ENCODE measurements at places on chromosomes 2 and 18.
A peak's percentile ranks its signal among the peaks of the same experiment; 100 is the strongest.

GRCh38 chr2:226337941-226338600 is 461.5 kb downstream of the IRS1 start:
- DNase-seq, result no peak

- no peak for DNase-seq
These were observed 58.3 kb downstream of the COL6A3 start for GRCh38 chr2:237355701-237356100.

DNA sequence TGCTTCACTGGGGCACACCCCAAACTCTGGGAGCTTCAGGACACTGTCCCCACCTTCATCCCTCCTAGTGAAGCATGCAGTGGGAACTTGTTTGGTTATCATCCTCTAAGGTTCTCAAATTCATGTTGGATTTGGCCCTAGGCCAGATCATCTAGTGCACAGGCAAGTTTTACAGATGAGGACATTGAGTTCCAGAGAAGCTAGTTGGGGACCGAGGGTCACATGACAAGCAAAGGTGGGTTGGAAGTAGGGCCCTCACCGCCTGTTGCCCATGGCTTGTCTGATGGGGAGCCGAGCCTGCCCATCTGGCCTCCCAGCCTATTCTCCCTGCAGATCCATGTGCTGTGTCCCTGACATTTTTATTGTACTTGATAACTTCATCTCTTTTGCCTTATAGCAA is 2.8 kb downstream of the PRKCE start:
- DNase-seq, result no peak

GRCh38 chr18:39862341-39862740 is 2092.7 kb upstream of the PIK3C3 start:
- no peak for DNase-seq

DNA sequence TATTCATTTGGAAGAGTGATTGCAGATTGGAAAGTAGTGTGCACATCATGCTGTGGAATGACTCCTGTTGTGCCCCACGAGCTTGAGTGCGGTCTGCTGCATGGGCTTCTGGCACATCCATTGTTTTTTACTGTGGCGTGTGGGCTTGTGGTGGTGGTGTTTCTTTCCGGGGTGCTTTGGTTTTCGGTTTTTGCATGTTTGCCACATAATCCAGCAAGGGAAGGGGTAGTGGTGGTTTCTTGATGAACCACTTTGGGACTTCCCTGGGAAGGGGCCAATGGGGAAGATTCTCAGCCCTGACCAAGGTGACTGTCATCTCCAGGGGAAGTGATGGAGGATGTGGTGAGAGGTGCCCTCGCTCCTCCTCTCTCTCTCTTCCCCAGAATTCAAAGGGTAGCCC is 57.0 kb downstream of the COA5 start:
- peak; percentile 43 for DNase-seq

DNA sequence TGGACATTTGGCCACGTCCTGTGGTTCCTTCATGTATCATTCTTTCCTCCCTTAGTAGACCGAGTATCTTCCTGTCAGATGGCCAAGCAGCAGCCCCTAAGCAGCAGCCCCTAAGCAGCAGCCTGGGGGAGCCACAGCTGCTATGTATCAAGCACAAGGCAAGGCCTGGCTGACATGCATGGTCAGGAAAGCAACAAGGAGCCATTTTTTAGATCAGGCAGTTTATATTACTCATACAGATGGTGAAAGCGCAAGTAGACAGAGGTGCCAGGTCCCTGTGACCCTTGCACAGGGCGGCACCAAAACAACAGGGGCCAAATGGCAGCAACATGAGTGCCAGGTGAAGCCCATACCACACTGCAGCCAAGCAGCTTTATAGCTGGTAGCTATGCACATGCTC is 22.1 kb downstream of the CHCHD5 start:
- no peak for DNase-seq

GRCh38 chr2:48483506-48483905 is 46.4 kb upstream of the STON1 start:
- DNase-seq, result no peak

DNA sequence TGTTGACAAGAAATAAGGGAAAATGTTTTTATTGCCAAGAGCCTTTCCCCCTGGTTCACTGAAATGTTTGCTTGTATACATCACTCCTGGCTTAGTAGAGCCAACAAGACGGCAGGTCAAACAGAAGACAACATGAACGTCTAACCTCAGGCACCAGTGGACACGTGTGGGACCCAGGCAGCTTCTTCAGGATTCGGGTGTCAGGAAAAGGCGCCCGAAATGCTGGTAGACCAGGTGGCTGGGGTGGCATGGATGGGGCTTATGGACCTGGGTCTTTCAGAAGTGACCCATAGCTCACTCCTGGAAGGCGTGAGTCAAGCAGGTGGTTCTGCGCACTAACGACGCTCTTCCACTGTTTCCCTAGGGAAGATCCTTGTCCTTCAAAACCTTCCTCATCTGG is 23.3 kb upstream of the NFATC1 start:
- no peak for DNase-seq

- DNase-seq, result no peak
These were observed 13.4 kb downstream of the FMNL2 start for GRCh38 chr2:152348388-152348787.

DNA sequence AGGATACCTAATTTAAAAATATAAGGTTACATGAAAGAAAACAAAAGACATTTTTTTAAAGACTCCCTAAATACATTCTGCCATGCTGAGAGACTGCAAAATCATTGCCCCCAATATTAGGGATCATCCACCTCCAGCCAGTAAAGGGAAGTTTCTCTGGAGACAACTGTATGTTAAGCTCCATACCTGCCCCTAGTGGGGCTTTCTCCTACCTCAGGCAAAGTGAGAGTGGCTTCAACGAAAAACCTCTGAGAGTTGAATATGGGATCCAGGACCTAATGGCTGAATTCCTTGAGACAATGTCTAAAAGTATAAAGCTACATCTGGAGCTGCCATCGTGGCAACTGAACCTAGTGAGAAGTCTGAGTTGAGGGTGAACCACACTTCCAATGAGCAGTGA is 248.1 kb upstream of the FIGN start:
- DNase-seq, result no peak

GRCh38 chr2:151037434-151037833 is 224.2 kb downstream of the RBM43 start:
- no peak for DNase-seq

DNA sequence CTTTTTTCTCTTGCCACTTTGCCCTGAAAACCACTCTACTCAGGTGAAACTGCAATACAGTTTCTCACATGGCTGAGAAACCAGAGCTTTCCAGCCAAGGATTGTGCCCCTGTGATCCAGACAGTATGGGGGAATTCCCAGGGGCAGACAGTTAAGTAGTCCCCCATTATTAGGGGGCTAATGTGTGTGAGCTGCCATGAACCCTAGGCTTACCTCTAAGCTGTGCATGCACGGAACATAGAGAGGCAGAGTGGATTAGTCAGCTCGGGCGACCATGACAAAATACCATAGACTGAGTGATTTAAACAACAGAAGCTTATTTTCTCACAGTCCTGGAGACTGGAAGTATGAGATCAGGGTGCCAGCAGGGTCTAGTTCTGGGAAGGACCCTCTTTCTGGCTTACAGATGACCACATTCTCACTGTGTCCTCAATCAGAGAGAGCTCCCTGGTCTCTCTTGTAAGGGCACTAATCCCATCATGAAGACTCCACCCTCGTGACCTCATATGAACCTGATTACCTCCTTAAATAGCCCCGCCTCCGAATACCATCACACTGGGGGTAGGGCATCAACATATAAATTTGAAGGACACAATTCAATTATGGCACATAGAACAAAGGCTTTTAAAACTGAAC is 215.1 kb downstream of the EIPR1 start:
- DNase-seq, result no peak

Data from activated T-cell treated with anti-CD3 and anti-CD28 coated beads for 48 hours (primary cell).